ENCODE measurements at places on chromosomes 13 and 19.

GRCh38 chr19:2475018-2475701, 767 bp upstream of the GADD45B start:
- peak; percentile 68 for DNase-seq

DNA sequence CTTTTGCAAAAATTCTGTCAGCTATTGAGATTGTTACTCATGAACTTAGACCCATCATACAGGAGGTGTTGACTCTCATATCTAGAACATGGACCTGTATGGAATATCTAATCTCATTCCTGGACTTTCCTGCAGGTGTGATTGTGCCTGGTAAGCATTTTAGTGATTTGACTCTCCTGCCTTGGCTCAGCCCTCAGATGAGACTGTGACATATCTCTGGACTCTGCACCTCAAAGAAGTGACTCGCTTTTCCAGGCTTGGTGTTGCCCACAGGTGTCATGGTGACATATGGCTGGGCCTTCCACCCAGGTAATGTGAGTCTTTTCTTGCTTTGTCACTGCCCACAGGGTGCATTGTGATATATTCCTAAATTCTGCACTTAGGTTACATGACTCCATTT, 17.8 kb upstream of the ZNF726 start:
- no peak for DNase-seq

GRCh38 chr13:64540976-64541375, 2689.2 kb downstream of the PCDH9 start:
- DNase-seq: no peak

- no peak for DNase-seq
These were observed 162.6 kb downstream of the TM9SF2 start for GRCh38 chr13:99663908-99664307.

GRCh38 chr19:12085074-12085818, 20.7 kb downstream of the ZNF844 start:
- DNase-seq: no peak

DNA sequence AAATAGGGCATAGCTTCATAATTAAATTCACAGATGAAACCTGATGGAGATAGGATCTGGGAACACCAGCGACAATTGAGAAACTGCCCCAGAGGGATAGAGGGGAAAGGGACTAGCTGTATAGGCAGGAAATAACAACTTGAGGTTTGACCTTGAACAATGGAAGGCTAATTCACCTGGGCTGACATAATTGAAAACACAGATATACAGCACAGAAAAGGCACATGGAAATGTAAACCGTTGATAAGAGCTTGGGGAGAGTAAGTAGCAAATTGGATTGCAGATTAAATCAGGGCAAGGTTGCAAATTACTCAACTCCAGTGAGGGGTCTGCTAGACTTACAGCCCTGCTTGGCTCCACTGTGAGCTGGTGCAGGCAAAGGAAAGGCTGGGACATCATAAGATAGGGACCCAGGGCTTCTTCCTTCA, 246.7 kb downstream of the DLEU7 start:
- DNase-seq: no peak

- no peak for DNase-seq
These were observed at the start of gene FCER2 for GRCh38 chr19:7701654-7702457. Gene FCER2, minus strand, starts transcription at chr19:7702131. Its CDS starts 2,371 bp downstream, at chr19:7699760.

GRCh38 chr13:98706446-98707110, 45.9 kb downstream of the SLC15A1 start:
- no peak for DNase-seq

DNA sequence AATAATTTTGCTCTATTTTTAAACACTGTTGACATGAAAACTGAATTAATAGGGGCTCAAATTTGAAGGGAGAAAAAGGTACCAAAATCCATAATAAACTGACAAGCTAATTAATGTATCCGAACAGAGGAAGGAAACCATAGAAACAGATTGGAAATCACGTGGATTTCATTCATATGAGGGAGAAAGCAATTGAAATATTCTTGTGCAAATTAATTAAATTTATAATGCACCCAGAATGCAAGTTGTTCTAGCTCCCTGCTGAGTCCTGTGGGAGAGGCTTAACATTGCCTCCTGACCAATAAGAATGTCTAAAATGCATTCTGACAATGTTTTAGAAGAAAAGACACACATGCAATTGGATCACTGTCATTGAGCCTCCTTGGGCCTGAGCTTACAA, 17.7 kb upstream of the SERPINE3 start:
- DNase-seq: no peak

GRCh38 chr13:109074853-109075252, 445.4 kb downstream of the MYO16 start:
- no peak for DNase-seq

DNA sequence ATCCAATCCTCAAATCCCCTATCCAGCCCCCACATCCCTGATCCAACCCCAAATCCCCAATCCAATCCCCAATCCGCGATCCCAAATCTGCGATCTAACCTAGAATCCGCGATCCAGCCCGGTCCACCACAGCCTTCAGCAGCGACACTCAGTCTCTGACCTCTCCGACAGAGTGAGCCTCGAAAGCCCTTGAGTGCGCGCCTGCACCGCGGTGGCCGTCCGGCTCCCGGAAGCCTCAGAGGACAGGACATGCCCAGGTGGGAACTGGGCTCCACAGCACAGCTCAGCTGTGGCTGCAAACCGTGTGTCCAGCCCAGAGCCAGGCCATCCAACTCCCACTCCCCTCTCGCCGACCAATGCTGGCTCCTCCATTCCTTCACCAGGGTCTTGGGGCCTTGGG, 48.8 kb upstream of the C1QTNF9B start:
- DNase-seq: no peak

GRCh38 chr19:1533510-1534150, 9.8 kb downstream of the PLK5 start:
- no peak for DNase-seq

DNA sequence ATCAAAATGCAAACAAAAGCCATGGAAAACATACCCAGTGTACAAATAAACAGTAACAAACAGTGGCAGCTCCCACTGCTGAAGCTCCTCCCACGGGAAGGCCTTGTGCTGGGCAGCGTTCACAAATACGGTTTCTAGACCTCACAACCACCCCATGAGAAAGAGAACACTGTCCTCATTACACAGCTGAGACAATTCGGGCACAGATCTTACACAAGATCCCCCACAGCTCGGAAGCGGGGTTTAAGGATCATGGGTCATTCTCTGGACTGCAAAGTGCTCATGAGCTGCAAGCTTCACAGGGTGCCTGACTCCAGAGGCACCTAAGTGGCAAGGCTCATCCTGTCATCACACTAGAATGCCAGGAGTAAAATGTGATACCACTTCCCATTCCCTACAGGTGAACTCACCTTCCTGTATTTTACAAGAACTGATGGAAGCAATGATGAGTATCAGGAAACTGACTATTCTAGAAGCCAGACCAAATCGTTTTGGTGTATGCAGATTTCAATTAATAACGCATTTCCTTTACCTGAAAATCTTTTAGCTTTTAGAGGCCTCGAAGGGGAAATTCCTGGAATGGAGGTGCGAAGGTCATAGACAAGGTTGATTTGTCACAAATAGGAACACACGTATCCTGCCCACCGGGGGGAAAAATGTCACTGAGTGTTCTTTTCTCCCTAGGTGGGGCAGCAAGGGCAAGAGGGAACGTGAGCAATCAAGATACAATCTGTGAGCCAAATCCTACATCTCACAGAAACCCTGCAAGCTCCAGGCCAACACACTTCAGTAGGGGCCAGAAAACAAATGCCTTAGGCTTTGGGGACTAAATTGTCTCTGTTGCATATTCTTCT, 41.2 kb downstream of the STK24 start:
- DNase-seq: no peak

DNA sequence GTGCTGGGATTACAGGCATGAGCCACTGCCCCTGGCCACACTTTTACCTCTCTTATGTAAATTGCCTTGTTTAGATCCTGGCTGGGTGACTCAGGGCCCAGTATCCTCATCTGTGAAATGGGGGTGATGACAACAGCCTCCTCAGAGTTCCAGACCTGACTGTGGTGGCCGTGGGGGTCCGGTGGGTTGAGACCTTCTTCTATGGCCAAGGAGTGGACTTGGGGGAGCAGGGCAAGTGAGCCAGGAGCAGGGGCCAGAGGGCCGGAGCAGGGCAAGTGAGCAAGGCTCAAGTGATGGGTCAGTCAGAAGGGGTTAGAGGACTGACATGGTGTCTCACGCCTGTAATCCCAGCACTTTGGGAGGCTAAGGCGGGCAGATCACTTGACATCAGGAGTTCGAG, 28.7 kb upstream of the ADGRE5 start:
- no peak for DNase-seq

- DNase-seq: peak; percentile 79
These were observed at the start of gene ZNF234 for GRCh38 chr19:44141191-44142058. Gene ZNF234, plus strand, starts transcription at chr19:44141554. Its CDS starts 3,079 bp downstream, at chr19:44144633.

- no peak for DNase-seq
These were observed 27.4 kb downstream of the IRS2 start for GRCh38 chr13:109758937-109759480.

- DNase-seq: no peak
These were observed 20.7 kb downstream of the POMP start for GRCh38 chr13:28679628-28680027.

DNA sequence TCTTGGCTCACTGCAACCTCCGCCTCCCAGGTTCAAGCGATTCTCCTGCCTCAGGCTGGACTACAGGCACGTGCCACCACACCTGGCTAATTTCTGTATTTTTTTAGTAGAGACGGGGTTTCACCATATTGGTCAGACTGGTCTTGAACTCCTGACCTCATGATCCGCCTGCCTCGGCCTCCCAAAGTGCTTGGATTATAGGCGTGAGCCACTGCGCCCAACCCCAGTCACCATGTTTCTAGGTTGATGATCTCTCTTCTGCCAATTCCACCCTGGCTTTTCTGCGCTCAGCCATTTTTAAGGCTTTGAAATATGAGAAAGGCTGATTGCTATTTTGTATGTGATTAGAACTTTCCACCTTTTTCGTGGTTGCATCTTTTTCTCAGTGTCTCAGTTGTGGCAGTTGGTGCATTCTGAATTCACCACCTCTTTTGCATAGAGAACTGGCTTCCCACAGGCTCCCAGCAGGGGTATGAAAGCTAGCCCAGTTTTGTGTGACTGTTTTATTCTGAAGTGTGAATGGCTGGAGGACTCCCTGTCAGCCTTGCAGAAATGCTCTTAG, 15.5 kb downstream of the CEACAM1 start:
- DNase-seq: no peak

DNA sequence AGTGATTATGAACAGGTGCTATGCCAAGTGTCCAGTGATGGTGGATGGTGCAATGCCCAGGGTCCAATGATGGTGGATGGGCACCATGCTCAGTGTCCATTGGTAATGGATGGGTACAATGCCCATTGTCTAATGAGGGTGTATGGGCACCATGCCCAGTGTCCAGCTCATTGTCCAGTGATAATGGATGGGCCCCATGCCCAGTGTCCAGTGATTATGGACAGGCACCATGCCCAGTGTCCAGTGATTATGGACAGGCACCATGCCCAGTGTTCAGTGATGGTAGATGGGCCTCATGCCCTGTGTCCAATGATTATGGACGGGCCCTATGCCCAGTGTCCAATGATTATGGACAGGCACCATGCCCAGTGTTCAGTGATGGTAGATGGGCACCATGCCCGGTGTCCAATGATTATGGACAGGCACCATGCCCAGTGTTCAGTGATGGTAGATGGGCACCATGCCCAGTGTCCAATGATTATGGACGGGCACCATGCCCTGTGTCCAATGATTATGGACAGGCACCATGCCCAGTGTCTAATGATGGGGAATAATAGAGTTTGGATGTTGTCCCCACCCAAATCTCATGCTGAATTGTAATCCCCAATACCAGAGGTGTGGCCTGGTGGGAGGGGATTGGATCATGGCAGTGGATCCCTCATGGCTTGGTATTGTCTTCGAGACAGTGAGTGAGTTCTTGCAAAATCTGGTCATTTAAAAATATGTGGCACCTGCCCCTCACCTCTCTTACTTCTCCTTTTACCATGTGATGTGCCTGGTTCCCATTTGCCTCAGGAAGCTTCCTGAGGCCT, 87.8 kb downstream of the ANKRD10 start:
- no peak for DNase-seq

DNA sequence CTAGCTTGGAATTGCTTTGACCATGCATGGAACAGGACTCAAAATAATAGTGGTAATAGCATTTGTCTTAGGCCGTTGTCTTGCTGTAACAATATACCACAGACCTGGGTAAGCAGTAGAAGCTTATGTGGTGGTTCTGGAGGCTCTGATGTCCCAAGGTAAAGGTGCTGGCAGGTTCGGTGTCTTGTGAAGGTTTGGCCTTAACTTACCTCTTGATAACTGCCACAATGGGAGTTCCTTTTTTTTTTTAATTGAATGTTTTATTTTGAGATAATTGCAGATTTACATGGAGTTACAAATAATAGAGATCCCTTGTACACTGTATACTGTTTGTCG, 5.8 kb downstream of the RPL21 start:
- no peak for DNase-seq

DNA sequence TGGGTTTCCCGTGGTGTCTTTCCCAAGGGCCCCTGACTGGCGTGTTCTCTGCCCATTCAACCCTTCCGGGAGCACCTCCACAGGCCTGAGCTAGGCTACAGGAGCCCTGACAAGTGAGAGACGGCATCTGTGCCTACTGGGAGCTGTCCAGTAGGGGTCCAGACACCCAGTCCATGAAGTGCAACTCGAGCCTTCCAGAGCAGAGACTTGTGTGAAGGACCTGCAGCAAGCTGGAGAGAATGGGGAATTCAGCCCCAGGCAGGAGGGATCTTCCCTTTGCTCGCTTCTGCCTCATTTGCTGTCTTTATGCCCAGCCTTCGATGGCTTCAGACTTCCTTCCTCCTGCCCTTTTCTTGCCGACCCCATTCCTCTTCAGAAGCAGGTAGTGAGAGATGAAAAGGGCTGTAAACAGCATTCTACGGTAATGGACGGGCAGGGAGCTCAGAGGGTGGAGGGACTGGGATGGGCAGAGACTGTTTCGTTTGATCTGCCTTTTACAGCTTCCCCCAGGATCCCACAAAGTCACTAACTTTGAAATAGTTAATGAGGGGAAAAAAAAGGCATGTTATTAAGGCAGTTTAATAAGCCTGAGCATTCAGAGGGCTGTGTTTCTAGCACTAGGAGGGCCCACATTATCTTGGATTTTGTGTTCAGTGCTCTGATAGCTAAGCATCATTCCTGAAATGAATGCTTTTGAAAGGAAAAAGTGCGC, 327.6 kb downstream of the FGF9 start:
- no peak for DNase-seq

GRCh38 chr13:99408703-99409000, 92.6 kb upstream of the TM9SF2 start:
- no peak for DNase-seq

Measured in CD4-positive, alpha-beta T cell treated with Interleukin-6 for 4 hours (primary cell).